RWPE2 (cell line): ENCODE measurements at places on chromosomes 1 and 21.
A peak's percentile ranks its signal among the peaks of the same experiment; 100 is the strongest.

DNA sequence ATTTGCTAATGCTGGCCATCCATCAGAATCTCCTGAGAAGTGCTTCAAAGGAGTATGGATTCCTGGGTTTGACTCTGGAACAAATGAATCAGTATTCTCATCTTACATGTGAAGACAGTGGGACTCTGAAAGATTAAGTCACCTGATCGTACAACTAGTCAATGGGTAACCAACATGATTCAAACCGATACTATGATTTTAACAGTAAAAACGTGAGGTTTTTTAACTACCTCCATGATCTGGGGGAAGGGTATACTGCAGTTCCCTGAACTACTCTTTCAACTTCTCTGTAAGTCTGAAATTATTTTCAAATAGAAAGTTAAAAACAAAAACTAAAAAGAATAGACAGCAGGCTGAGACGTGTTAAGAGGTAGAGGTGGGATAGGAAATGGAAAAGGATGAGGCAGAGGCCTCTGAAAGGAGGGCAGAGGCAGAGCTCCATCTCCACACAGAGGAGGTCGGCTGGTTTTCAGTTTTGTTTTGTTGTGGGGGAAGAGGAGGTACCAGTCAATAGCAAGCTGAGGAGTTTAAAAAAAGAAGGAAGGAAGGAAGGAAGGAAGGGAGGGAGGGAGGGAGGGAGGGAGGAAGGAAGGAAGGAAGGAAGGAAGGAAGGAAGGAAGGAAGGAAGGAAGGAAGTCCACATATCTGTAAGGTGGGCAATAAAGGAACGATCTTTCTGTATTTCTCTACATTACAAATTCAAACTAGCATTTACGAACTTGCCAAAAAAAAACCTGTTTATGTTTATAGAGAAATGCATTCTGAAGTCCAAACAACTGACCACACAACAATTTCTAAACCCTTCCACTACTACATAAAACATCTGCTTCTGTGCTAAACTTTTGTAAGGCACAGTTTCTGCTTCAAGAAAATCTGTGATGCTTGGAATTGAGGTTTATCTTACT lies 213.1 kb downstream of the RERE start:
- no peak for DNase-seq

- no peak for DNase-seq
Observed at GRCh38 chr1:184620469-184620868, 134.2 kb downstream of the EDEM3 start.

DNA sequence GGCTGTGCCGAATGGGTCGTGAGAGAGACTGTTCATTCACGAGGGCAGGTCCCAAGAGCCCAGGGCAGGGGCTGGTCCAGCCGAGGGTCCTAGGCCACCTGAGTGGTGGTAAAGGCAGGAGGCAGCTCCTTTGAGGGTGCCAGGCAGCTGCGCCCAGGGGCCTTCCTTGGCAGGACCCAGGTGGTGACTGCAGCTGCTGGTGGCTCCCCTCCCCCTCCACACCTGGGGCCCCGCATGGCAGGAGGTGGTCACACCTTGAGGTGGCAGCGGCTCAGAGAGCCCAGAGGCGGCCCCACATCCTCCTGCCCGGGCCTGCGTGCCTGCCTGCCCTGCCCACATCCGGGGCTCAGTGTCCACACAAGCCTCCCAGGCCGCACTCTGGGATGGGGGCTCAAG lies 9.8 kb upstream of the PLCH2 start:
- no peak for DNase-seq

GRCh38 chr1:116306840-116307442 lies 66.1 kb upstream of the ATP1A1 start:
- no peak for DNase-seq

DNA sequence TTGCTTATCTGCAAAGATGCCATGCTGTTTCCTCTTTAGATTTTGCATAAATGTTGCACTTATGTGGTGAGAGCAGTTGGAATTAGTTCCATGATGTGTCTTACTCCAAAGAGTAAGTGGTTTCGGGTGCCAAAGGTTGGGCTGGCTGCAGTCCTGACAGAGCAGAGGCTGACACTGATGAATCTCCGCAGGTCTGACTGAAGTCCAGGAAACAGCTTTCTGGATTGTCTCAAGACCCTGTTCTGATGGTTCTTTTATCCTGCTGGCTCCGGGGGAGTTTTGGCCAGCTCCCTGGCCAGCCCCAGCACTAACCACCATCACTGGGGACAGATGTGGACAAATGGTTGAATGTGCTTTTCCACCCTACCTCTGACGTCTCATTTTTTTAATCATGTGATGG lies 207.2 kb upstream of the KIAA0040 start:
- DNase-seq = no peak

DNA sequence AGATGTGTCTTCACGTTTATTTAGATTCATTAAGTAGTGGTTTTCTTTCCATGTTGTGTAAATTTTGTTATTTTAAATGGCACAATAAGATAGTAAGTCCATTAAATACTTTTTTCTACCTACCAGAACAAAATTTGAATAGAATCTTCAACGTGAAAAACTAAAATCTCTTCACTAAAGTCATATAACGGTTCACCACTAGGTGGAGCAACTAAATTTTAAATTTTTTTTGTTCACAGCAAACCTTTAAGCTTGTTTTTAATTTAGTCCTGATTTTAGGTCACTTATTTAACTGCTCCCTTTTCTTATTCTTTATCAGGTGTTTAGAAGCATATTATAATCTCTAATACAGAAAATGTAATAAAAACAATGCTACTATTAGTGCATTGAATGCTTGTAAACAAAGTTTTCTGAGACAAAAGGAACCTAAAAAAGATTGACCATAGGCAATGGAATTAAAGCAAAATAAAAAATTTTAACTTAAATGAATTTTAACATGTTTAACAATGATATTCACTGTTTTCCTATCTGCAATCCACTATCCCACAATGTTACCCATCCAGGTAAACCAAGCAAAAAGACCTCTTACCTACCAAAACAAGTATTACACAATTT lies 28.3 kb upstream of the PKN2 start:
- DNase-seq = no peak

- no peak for DNase-seq
Observed at GRCh38 chr1:4027492-4028138, 127.5 kb upstream of the C1orf174 start.

- DNase-seq = no peak
Observed at GRCh38 chr1:166089804-166090203, 77.0 kb downstream of the FAM78B start.

DNA sequence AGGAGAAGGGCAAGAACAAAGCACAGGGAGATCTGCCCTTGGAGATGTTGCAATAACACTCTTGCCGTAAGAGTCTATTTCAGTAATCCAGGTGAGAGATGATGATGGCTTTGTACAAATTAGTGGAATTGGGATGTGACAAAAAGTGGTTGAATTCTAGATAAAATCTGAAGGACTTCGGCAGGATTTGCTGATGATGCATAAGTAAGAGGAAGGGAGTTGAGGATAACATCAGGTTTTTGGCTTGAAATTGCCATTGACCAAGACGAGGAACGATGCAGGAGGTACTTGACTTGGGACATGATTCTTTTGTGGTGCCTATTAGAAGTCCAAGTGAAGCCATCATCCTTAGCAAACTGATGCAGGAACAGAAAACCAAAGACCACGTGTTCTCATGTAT lies 238.1 kb downstream of the GRIK1 start:
- no peak for DNase-seq

GRCh38 chr1:88472714-88473113 lies 211.4 kb upstream of the PKN2 start:
- DNase-seq = no peak

- no peak for DNase-seq
Observed at GRCh38 chr1:1291548-1292441, 11.6 kb downstream of the SCNN1D start.

DNA sequence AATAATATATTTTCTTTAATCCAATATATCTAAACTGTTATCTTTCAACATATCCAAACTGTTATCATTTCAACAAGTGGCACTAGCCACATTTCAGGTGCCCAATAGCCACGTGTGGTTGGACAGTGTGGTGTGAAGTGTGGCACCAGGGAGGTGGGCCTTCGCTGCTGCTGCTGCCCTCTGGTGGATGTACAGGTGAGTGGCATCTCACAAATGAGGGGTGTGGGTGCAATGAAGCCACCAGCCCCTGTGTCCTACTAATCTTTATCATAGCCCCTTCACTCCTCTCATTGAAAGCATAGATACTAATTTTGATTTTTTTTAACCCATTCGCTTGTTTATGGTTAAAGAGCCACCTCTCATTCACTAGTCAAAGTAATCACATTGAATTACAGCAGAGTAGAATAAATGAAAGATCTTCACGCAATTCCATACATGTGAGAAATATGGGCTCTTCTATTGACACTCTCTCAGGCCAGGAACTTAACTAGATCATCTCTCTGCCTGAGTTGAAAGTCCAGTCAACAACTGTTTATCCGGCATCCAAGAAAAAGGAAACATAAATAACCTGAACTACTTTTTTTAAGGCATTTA lies 499.2 kb downstream of the OMA1 start:
- no peak for DNase-seq

DNA sequence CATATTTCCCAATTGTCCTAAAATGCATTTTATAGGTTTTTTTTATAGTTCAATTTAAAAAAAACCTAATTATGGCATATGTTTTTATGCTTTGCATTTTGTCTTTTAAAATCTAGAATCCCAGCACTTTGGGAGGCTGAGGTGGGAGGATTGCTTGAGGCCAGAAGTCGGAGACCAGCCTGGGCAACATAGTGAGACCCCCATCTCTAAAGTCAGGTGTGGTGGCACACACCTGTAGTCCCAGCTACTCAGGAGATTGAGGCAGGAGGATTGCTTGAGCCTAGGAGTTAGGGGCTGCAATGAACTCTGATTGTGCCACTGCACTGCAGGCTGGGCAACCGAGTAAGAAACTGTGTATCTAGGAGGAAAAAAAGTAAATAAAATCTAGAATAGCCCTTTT lies 137.2 kb upstream of the POU3F1 start:
- DNase-seq = no peak

- DNase-seq = no peak
Observed at GRCh38 chr1:157335056-157335455, 196.9 kb upstream of the ETV3 start.

- DNase-seq = no peak
Observed at GRCh38 chr1:2180297-2181245, 14.0 kb downstream of the FAAP20 start.

DNA sequence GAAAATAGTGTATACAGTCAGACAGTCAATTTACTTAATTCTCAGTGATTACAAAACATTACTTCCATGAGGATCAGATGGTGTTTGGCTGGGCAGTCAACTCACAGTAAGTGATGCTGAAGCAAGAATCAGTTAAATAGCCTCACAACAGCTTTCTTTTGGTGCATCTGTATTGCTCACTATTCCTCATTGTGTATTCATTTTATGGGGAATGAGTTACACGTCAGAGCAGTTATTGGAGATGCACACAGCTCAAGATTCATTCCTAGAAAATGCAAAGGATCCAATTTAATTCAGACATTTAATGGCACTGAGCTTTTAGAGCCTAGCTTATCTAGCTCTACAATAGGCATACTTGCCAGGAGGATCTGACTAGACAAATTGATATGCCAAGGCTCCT lies 150.6 kb downstream of the HS2ST1 start:
- DNase-seq = no peak

DNA sequence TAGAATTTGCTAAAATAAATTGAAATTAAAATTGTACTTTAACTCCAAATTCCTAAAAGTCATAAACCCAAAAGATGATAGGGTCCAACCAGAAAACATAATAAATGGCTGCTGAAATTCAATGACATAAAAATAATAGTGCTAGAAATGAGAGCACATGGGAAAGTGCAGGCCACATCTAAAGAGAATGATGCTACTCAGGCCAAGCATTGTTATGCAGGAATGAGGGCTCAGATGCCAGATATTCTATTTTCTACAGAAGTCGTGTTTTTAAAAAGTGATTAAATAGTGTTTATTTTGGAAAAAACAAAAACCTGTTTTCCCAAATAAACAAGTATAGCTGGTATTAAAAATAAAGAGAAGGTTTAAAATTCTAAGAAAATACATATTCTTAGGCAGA lies 234.4 kb downstream of the KCNT2 start:
- DNase-seq = no peak

DNA sequence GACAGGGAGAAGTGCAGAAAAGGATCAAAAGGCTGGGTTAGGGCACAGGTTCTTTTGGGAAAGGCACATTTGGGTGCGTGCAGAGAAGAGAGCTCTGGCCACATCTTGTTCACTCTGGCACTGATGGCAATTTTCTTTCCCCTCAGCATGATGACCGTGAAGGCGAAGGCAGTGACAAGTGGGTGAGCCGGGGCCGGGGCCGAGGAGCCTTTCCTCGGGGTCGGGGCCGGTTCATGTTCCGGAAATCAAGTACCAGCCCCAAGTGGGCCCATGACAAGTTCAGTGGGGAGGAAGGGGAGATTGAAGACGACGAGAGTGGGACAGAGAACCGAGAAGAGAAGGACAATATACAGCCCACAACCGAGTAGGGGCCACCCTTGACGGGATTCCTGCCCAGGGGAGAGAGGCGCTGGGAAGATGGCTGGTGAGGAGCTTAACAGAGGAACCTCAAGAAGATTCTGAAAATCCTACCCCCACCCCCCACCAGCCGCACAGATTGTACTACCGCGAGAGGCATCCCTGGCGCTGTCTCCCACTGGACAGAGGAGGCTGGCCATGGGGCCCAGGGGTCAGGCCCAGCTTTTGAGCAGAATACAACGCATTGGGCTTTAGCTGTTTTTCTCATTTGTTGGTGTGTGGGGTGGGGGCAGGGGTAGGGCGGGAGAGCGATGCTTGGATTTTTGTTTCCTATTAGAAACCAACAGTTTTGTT lies 2.4 kb upstream of the SH3D21 start:
- DNase-seq = no peak

GRCh38 chr1:41038110-41038509 lies 16.6 kb upstream of the SLFNL1 start:
- no peak for DNase-seq

GRCh38 chr1:93689521-93690223 lies 8.0 kb upstream of the BCAR3 start:
- DNase-seq = no peak

GRCh38 chr1:14215151-14215550 lies 383.3 kb upstream of the KAZN start:
- no peak for DNase-seq

GRCh38 chr1:38027201-38028104 lies 14.9 kb downstream of the UTP11 start:
- peak; percentile 94 for DNase-seq

- no peak for DNase-seq
Observed at GRCh38 chr1:207049974-207050391, 1.0 kb downstream of the YOD1 start.

GRCh38 chr21:44375281-44375651 lies 21.8 kb downstream of the TRPM2 start:
- no peak for DNase-seq

DNA sequence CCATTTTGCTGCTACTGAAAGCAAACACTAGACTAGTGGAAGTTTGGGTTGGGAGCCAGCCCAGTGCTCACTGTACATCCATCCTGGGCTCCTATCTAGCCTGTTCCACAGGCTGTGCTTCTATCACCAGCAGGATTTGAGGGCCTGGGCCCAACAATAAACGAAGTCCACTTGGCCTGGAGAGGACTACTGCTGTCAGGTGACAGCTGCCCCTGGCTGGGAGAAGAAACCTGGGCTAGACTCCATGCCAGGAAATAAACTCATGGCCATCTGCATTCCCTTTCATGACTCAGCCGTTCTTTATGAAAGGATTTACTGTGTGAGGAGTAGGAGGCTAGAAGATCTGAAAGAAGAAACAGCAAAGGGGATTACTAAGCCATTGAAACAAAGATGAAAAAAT lies 35.5 kb downstream of the COLGALT2 start:
- DNase-seq = no peak
